ENCODE measurements at places on chromosomes 1 and 21.
A peak's percentile ranks its signal among the peaks of the same experiment; 100 is the strongest.

DNA sequence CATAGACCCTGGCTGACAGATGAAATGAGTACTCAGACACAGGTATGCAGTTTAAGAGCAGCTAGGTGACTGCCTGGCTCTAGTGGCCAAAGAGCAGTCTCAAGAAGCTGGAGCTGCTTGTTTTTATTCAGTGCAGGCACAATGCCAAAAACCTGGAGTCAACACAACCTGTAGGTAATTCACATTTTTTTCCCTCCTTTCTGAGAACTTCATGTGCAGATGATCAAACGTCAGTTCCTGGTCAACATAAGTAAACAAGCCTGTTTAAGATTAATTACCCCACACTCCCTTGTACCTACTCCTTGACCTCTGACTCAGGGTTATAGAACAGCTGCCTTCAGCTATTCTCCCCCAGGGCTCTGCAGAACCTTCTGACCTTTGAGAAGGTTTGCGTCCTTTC, 17.3 kb upstream of the ACADM start:
- no peak for DNase-seq

DNA sequence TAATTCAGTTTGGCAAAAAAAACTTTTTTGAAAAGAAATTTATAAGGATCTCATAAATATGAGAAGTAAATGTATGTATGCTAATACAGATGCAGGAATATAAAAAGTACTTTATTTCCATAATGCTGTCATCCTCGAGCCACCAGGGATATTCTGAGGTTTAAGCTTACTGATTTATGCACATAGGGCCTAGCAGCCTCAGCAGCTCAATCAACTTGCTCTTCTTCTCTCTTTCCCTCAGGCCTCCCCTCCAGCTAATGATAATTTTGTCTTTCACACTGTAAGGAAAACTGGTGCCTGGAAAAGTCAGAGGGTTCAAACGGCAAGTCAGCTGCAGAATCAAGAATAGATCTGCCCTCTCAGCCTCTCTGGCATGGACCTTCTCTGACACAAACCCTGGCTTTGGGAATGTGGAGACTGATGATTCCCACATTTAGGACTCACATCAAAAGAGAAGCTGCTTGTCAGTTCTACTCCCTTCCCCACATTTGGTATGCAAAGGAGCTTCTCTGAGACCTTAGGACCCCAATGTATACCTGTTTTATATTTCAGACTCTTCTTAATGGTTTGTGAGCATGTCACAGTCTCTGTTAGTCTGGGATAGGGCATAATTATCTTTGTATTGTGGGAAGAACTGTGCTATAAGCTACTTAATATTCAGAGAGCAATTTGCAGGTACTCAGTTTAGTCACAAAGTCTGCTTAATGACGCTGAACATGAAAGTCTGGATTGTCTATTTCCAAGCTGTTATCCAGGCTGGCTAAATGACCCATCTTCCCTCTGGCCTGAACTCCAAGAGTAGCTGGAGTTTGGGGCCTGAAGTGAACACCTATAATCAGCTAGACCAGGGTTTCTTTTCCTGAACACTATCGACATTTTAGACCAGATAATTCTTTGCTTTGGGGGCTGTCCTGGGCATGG, 52.1 kb upstream of the DIPK1A start:
- DNase-seq = no peak

- peak; percentile 18 for DNase-seq
Observed at GRCh38 chr21:36419996-36420395, 34.8 kb downstream of the CHAF1B start.

DNA sequence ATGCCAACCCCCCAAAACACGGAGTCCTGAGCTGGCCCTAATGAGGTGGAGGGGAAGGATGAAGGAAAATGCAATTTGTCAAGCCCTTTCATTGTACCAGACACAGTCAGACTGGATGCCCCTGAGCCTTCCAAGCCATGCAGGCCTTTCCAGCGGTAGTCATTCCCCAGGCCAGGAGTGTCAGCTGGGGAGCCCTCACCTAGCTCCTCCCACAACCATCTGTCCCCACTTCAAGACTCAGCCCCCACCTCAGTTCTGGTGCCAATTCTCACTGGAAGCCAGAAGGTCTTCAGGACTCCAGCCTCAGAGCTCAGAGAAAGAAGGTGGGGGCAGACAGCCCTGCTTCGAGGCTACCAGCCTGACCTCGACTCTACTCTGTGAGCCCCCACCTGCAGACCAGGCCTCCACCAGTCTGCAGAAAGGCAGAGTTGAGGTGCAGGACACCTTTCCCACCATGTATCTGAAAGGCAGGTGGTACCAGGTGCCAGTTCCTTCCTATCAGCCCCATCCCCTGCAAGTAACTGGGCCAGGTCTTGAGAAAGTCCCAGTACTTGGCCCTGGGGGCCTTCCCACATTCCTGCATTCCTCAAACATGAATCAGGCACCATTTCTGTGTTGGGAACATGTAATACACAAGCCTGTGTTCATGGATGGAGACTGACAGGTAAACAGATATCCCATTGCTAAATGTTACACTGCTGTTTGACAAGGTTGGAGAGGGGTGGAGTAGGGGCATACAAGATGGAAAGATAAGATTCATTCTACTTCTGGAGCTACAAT, 180.6 kb upstream of the EDN2 start:
- no peak for DNase-seq

GRCh38 chr1:225879521-225880221, 2.5 kb downstream of the TMEM63A start:
- no peak for DNase-seq

DNA sequence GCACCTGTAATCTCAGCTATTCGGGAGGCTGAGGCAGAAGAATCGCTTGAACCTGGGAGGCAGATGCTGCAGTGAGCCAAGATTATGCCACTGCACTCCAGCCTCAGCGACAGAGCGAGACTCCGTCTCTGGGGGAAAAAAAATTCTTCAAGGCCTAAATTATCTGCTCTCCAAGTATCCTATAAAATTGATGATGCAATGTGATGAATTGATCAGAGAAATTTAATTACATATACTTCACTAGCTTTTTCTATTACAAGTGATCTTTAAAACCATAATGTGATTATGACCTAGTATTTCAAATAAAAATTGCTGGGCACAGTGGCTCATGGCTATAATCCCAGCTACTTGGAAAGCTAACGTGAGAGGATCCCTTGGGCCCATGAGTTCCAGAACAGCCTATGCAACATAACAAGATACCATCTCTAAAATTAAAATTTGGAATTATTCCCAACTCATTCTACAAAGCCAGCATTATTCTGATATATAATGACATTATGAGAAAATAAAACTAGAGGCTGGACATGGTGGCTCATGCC, 43.7 kb downstream of the ARID4B start:
- no peak for DNase-seq

DNA sequence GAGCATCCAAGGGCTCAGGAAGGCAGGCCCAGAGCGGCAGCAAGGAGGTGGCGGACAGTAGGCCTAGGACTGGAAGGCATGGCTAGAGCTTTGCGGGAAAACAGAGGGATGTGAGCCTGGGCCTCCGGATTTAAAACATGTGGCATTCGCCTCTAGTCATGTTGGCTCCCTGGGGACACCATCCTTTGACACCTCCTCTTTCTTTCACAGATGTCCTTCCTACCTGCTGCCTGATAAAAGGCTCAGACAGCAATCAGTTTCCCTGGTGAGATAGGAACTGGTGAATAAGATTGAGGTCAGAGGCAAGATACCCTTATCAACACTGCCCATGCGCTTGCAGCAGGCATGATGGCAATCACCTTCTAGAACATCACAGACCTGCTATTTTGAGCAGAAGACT, 277.6 kb downstream of the SIPA1L2 start:
- no peak for DNase-seq

DNA sequence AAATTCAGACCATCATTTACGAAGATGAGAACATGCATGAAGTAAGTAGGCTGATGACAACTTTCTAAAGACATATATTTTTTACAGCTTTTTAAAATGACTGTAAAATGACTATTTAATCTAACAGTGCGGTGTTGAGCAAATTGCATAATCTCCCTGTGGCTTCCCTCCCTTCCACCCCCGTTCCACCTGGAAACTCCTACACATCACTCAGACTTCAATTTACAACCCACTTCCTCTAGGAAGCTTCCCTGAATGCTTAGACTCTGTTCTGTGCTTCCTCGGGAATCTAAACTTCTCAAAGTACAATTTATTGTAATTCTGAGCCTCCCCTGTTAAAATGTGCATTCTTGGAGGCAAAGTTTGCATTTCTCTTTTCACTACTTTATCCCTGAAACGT, 354.9 kb downstream of the DPYD start:
- no peak for DNase-seq

DNA sequence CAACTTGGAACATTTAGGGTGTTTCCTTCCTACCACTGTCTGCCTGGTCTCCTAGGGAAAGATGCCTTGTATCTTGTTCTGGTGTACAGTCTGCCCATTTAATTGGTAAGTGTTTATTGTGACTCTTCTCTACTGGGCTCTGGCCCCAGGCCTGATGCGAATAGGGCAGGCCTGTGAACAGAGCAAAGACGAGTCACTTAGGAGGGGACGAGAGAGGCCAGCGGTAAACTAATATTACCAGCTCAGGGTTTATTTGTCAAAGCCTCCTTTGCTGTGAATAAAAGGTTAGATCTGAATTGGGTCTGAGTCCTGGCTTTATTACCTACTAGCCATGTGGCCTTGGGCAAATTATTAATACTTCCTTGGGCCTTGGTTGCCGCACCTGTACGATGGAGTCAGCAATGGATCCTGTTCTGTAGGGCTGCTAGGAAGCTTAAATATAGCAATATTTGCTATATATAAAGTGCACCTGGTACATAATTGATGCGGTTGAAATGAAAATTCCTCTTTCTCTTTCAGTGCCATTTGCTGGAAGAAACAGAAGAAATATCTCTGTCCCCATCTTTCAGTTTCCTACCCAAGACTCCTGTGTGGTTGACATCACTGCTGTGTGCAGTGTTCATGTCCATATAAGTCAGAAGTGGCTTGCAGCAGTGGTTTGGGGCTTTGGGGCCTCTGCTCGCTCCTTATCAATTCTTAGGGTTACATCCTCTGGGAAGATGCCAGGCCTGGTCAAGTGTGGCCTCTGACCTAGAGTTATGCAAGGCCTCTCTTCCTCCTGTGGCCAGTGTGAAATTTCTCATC, 32.4 kb downstream of the MAPKAPK2 start:
- DNase-seq = no peak

DNA sequence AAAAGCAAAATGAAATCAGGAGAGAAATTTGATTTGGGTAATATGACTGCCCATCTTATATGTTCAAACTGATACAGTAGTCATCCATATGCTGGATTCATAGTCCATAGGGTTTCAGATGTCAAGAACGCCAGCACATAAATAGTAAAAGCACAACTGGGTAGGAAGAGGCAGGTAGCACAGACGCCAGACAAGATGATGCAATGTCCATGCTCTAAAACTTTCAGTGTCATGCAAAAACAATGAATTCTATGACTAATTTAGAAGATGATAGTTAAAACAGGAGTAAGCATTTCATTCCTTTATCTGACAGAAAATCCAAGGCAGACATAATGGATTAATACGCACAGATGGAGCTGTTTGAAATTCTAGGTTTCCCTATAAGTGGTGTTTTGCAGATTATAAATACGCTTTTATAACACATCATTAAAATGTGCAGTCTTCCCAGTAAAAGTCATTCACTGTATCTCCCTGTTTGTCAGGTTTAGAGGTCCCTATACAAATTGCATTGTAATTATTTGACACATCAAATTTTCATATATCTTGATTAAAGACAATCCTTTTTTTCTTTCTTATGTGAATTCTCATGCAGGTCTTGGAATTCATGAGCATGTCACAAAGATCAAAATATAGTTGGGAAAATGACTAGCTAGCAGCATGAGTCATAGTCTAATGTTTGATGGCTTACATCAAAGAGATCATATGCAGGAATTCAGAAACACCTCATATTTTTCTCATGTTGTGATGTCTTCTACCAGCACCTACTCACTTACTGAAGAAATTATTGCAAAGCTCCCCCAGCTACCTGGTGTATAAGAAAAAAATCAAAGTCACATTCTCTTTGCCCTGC, 139.9 kb downstream of the DSCAM start:
- no peak for DNase-seq

- DNase-seq = no peak
Observed at GRCh38 chr21:28636752-28637691, 355.7 kb downstream of the LTN1 start.

- DNase-seq = no peak
Observed at GRCh38 chr21:15022608-15023261, 42.1 kb downstream of the NRIP1 start.

DNA sequence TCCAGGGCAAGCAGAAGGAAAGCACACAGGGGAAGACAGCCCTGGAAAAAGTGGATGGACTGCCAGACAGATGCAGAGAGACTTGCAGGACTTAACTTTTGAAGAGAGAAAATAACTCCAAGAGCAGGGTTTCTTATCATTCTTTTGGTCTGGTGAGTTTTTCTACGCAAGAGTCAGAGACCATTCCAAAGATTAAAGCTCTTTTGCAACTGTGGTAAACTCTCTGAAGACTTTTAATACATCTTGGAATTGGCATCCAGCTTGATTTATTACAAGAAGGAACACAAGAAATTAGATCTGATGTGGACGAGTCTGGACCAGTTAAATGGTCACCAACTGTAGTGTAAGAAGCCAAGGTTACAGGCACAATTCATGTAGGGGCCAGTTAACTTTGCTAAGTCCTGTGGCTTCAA, 153.4 kb downstream of the SIPA1L2 start:
- no peak for DNase-seq

- DNase-seq = no peak
Observed at GRCh38 chr1:46492871-46493270, 3.2 kb downstream of the DMBX1 start.

- no peak for DNase-seq
Observed at GRCh38 chr1:180901076-180901990, 11.4 kb upstream of the KIAA1614 start.

DNA sequence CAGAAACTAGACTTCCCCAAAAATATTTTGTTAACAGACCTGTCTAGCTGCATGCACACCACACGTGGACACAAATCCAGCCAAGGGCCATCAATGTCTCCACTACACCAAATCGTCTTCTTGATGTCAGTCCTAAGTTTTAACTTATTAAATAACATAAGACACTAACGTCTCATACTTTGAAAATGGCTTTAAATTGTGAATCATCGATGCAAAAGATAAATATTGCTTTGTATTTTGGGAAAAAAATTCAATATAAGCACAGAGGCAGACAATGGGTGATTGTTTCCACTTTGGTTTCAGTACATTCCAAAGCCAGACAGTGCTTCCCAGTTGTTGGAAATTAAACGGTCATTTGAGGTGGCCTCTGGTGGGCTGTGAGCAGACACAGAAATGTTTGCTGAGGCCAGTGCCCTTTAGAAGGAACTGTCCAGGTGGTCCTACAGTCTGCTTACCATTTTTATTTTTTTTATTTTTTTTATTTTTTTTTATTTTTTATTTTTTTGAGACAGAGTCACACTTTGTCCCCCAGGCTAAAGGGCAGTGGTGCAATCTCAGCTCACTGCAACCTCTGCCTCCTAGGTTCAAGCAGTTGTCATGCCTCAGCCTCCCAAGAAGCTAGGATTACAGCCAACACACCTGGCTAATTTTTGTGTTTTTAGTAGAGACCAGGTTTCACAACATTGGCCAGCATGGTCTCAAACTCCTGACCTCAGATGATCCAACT, 1.8 kb upstream of the KIAA2013 start:
- DNase-seq = no peak

- DNase-seq = no peak
Observed at GRCh38 chr1:185155600-185156287, 1.0 kb downstream of the TRMT1L start.
